Left renal cortex interstitium (tissue), 4 donors: ENCODE measurements at places on chromosomes 7 and 10.

GRCh38 chr7:139043823-139044812 lies 8.3 kb upstream of the ZC3HAV1L start:
- DNase-seq: no peak

GRCh38 chr10:89217057-89217990 lies 10.2 kb upstream of the CH25H start:
- peak; percentile 39 for DNase-seq

GRCh38 chr10:116699049-116699448 lies 43.3 kb downstream of the HSPA12A start:
- no peak for DNase-seq

- DNase-seq: no peak
Observed at GRCh38 chr10:87961314-87961713, 97.9 kb downstream of the PTEN start.

DNA sequence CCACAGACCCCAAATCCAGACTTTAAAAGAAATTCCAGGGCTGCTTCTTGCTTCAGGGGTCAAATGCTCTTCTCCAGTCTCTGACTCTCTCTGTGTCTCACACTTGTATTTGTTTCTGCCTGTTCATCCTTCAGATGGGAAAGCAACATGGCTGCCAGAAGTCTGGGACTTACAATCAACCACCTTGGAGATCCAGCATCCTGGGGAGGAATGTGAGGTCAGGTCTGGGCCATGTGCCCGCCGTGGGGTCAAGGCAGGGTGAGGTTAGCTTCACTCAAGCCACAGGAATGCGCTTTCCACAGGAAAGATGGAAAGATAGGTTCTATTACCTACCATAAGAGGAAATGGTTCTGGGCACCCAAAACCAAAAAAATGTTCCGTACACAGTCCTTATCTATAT lies 34.3 kb upstream of the NPVF start:
- no peak for DNase-seq

DNA sequence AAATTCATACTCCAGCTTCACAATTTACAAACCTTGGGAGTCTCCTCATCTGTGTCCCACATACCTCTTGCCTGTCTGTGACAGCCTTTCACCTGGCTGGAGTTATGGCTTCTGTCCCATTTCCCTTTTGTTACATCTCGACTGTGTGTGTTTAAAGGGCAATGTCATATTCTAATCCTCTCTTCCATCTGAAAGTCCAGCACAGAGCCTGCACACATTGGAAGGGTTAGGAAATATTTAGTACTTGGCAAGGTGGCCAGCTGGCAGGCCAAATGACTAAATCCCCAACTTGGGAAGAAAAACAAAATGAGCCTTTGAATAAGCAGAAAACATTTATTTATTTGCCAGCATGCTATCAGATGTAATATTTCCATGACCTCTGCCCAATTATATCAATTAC lies 120.1 kb upstream of the STK17A start:
- DNase-seq: no peak

DNA sequence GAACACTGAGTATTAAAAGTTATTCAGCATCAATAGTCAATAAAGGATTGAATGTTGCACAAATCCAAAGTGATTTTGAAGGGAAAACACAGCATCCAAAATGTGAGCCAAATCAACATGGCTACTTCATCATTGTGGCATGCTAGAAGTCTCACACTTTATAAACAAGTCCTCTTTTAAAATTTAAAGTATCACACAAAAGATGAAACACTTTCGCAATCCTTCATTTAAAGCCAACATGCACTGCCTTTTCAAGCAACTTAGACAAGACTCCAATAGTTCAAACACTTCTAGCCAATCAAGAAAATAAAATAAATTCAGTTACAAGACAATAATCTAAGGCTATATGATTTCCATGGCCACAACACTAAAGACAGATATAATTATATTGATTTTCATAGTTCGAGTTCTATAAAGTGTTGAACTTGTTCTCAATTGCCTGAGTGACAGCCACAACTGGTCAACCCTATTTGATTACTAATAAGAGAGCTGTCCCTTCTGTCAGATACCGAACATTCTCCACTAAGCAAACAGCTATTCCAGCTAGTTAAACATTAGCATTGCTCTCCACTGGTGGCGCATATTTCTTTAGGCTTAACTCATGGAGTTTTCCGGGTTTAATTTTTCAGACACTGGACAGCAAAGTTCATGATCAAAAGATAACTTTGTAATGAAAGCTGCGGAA lies 8.3 kb downstream of the EBF3 start:
- no peak for DNase-seq

DNA sequence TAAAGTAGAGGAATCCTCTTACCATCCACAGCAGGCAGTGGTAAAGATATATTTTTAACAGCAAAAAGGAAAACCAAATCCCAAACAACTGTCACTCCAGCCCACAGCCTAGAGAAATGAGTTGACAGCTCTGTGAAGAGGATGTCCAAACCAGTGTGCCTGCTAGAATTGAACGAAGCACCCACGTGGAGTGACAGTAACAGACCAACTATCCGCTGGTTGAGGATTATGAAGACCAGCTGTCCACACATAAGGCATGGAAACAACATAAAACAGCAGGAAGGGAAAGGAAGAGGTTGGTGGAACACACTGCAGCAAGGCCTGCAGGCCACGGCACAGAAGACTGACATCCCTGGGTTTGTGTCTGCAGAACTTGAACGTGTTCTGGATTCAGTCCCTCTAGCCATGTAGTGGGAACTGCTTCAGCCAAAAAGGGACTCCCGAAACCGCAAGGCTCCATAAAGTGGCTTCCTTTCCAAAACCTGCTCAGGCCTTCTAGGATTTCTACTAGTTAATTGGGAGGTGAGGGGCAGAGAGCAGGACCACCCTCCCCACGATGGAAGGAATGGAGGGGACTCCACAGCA lies 324.4 kb downstream of the BICC1 start:
- no peak for DNase-seq

DNA sequence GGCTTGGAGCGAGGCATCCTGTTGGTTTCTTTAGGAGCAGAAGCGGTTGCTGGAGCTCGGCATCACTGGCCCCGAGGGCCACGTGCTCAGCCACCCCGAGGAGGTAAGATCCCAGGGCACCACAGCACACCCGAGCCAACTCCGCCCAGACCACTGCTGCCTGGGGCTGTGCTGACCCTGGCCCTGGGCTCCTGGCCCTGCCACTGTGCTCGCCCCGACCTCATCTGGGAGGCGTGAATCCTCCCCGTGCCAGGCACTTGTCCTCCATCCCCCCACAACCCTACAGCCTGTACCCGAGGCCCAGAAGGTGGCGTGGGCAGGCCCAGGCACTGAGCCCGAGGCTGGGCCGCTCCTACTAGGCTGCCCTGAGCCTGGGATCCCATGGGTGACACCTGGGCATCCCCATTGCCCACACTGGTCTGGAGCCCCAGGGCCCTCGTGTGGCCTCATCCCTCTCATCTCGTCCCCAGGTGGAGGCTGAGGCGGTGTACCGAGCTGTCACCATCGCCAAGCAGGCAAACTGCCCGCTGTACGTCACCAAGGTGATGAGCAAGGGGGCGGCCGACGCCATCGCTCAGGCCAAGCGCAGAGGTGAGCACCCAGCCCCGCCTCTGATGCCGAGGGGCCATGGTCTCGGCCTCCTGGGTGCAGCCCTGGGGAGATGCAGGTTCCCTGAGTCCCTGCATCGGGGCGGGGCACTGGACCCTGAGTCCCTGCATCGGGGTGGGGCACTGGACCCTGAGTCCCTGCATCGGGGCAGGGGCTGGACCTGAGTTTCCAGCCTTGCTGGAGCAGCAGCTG lies 11.8 kb downstream of the DPYSL4 start:
- no peak for DNase-seq

GRCh38 chr7:46168671-46169383 lies 247.8 kb upstream of the IGFBP3 start:
- DNase-seq: no peak

DNA sequence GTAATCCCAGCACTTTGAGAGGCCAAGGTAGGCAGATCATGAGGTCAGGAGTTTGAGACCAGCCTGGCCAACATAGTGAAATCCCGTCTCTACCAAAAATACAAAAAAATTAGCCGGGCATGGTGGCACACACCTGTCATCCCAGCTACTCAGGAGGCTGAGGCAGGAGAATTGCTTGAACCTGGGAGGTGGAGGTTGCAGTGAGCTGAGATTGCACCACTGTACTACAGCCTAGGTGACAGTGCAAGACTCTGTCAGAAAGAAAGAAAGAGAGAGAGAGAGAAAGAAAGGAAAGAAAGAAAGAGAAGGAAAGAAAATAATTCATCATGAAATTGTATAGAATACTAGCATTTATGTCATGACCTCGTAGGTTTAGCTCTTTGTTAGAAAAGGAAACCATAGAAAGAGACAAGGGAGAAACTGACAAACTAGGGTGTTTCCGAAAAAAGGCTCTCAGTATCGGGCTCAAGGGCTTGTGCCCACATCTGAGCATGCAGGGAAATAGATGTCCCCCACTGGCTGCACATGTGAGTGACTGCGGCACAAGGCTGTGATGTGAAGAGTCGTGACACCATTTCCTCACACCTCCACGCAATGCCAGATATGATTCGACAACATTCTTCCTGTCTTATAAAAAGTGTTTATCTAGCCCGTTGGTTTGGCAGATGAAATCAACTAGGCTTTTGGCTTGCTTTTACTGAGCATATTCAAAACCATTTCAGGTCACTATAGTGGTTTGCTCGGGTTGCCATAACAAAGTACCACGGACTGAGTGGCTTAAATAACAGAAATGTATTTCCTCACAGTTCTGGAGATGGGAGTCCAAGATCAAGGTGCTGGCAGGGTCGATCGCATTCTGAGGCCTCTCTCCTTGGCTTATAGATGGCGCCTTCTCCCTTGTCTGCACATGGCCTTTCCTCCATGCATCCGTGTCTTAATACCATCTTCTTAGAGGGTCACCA lies 2.0 kb downstream of the SRGN start:
- DNase-seq: no peak

GRCh38 chr10:35458500-35459448 lies 122.5 kb downstream of the CCNY start:
- peak; percentile 52 for DNase-seq

GRCh38 chr7:55224810-55225209 lies 140.3 kb upstream of the LANCL2 start:
- no peak for DNase-seq

GRCh38 chr10:42556931-42557330 lies 81.4 kb downstream of the ZNF33B start:
- DNase-seq: no peak

DNA sequence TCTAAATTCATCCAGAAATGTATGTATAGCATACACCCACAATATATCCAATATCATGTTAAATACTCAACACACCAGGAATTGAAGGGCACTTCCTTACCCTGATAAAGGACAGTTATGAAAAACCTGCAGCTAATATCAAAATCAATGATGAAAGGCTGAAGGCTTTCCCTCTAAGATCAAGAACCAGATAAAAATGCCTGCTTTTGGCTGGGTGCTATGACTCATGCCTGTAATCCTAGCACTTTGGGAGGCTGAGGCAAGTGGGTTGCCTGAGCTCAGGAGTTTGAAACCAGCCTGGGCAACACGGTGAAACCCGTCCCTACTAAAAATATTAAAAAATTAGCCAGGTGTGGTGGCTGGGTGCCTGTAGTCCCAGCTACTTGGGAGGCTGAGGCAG lies 21.6 kb upstream of the UPP1 start:
- DNase-seq: no peak

DNA sequence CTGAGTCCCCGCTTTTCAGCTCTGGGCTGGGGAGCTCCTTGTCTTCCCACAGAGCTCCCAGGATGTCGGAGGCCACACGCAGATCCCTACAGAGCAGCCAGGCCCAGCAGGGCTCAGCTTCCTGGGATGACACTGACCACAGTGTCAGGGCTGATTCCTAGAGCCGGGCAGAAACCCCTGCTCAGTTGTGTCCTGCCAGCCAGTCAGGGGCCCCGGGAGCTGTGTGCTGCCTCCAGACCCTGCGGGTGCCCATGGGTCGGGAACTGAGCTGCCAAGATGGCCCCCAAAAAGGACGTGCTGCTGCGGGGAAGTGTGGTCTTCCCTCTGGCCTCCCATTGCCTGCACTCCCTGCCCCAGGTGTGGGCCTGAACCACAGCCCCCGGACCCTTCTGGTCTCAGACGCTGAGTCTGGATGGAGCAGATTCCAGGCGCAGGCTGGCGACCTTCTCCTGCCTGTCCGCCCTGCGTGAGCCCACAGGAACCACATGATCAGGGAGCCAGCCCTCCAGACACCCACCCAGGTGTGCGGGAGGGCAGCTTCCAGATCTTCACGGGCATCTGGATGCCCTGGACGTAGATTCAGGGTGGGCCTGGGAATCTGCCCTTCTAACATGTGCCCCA lies 217.4 kb downstream of the MAD1L1 start:
- no peak for DNase-seq

DNA sequence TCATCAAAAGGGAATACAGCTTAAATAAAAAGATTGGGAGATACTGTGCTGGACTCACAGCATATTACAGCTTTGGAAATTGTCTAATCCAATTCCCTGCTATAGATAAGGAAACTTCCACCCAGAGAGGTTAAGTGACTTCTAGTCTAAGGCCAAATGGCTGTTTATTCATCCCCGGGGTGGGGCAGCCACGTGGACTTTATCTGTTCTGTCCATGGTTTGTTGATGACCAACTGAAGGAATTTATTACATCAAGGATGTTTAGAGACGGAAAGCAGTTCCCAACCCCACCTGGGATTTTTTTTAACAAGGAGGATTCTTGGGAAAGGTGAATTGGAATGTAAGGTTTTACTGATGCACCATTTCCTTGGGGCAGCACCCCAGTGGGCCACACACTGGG lies 88.6 kb downstream of the ATXN7L1 start:
- DNase-seq: no peak

GRCh38 chr7:54814401-54814800 lies 55.4 kb upstream of the SEC61G start:
- no peak for DNase-seq

- DNase-seq: no peak
Observed at GRCh38 chr10:114483575-114483974, 79.3 kb upstream of the AFAP1L2 start.

- no peak for DNase-seq
Observed at GRCh38 chr10:79052291-79053080, 16.3 kb upstream of the ZMIZ1 start.

DNA sequence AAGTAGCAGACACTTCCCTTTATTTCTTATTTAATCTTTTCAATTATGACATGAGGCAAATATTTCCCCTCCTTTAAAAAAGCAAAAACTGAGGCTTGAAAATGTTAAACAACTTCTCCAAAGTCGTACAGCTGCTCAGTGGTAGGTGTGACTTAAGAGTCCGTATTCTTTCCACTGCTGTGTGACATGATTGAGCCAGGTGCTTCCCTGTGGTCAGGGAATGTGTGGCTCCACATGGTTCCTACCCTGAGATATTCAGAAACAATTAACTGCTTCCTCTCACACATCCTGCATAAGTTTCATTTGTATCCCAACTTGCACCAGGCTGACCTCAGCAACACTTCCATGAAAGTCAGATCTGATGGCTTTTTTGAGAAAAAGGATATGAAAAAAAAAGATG lies 13.6 kb downstream of the OPALIN start:
- DNase-seq: no peak

GRCh38 chr10:49197171-49197570 lies 9.0 kb upstream of the TMEM273 start:
- DNase-seq: no peak
